Urinary bladder (tissue), 4 donors: ENCODE measurements at places on chromosomes 1 and 21. TPM values are rescaled to one million over a fixed set of nuclear protein-coding genes. Genes with fewer than 3 reads are reported as not detected.

HSPA13 gene
- total RNA-seq = 71.8 TPM

CLDN14 gene
- 0.16 TPM for total RNA-seq

KIF14 gene
- 8.5 TPM for total RNA-seq

F13B gene
- total RNA-seq = not detected

DNA sequence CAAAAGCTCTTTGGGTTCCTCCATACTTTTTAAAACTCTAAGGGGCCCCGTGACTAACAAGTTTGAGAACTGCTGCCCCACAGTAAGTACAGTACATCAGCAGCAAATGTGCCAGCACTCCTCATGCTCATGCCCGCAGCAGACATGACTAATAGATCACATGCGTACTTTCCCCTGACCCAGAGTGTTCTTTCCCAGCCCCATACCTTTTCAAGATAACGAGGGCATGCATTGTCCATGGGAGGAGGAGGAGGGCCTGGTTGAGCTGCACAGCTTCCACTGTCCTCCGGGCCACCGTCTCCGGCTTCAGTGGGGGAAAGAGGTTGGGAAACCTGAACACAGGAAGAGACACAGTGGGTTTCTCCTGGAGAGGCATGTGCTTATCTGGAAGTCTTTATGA, 45.5 kb downstream of the DHRS3 start:
- no peak for DNase-seq

DNA sequence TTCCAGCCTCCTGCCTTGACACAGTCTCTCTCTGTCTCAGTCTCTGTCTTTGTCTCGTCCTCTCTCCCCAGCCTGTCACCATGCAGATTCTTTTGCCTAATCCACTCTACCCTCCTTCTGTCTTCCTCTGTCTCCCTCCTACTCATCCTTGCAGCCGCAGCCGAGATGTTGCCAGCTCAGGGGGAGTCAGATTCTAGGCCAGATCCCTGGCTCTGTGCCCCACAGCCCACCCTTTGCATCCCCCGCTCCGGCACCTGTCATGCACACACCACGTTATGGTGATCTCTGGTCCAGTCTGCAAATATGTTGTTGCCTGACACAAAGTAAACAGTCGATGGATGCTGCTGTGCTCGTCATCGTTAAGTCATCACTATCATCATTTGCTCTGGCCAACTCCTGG, 35.5 kb upstream of the IGSF21 start:
- no peak for DNase-seq

GRCh38 chr21:23130308-23130707, 2132.1 kb downstream of the NCAM2 start:
- no peak for DNase-seq

DNA sequence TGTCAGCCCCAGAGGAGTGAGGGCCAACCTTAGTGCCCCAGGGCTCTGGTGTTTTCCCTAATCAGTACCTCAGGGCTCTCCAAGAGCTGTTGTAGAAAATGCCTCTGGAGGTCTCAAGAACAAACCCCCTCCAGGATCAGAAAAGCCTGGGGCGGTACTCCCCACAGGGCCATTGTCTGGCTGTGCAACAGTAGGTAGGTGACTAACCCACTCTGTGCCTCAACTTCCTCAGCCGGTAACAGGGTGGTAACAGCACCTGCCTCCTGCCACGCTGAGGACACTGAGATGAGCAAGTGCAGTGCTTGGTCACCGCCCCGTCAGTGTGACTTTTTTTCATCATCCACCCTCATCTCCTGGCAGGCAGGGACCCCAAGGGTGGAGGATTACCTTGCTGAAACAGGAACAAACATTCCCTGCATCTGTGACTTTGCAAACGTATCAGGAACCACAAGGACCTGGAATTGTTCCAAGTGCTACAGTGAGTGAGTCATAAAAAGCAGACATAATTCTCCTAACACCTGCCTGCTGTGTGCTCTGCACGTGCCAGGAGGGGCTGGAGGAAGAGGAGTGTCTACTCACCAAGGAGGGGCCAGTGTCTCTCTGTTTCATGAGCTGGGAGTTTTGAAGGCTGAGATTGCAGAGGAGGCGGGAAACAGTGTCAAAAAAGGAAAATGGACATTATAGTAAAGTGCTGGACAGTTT, 440.8 kb downstream of the NPHP4 start:
- peak; percentile 32 for DNase-seq

DNA sequence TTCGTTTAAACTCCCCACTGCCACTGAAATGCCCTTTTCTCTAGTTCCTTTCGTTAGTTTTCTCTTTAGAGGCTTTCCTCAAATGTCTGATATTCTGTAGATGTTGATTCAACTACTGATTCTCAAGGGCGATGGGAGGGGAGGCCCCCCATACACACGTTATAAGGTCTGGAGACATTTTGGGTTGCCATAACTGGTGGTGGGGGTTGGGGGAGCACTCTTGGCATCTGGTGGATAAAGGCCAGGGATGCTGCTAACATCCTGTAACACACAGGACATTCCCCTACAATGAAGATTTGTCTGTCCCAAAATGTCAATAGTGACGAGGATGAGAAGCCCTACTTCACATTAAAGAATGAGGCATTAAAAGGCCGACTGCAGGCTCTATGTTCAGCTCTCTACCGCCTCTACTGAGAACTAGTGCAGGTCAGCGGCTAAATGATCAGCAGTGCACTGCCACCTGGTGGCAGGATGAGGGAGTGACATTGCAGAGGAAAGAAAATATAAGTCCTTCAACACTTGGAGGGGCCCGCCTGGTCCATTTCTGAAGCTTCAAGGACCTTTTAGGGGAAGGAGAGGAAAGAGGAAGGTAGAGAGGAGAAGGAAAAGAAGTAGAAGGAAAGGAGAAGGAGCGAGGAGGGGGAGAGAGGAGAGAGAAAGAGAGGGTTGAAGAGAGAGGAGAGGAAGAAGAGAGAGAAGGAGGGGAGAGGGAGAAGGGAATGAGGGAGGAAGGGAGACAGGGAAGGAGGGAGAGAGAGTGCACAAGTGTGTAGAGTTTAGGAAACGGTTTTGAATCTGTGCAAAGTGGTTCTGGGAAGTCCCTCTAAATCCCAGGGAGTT, 29.4 kb downstream of the ALG14 start:
- DNase-seq = peak; percentile 78

GRCh38 chr1:61812916-61813315, 70.6 kb downstream of the PATJ start:
- no peak for DNase-seq

GRCh38 chr1:112743174-112744008, 28.3 kb upstream of the PPM1J start:
- no peak for DNase-seq

- DNase-seq = no peak
These were observed 43.3 kb downstream of the MAB21L3 start for GRCh38 chr1:116154536-116154935.

- DNase-seq = no peak
These were observed 205.7 kb downstream of the TOMM20 start for GRCh38 chr1:234922987-234923386.
